ENCODE measurements at places on chromosomes 2 and 18.

GRCh38 chr2:241802421-241803318 lies 6.3 kb upstream of the NEU4 start:
- DNase-seq: no peak

GRCh38 chr2:44134848-44135247 lies 33.8 kb upstream of the PPM1B start:
- no peak for DNase-seq

- peak; percentile 13 for DNase-seq
Measured at GRCh38 chr2:108786008-108786353, 590 bp upstream of the CCDC138 start.

GRCh38 chr2:188819011-188819410 lies 155.2 kb upstream of the COL3A1 start:
- no peak for DNase-seq

- DNase-seq: no peak
Measured at GRCh38 chr2:154992826-154993225, 294.3 kb downstream of the KCNJ3 start.

DNA sequence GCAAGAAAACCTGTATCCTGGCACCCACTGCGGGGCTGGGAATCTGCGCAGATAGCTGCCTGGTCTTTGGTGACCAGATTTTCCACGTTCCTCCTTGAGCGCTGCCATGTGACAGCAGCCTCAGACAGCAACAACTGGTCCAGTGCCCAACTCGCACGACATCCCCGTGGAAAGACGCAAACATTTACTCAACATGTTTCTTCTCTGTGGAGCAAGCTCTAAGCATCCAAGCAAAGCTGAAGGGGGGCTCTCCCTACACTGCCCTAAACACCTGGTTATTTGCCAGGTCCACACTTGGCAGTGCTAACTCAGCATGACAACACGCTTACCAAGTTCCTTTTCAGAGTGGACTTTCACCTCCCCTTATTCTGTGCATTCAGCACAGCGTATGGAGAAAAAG lies 11.3 kb downstream of the ZNF516 start:
- DNase-seq: no peak

DNA sequence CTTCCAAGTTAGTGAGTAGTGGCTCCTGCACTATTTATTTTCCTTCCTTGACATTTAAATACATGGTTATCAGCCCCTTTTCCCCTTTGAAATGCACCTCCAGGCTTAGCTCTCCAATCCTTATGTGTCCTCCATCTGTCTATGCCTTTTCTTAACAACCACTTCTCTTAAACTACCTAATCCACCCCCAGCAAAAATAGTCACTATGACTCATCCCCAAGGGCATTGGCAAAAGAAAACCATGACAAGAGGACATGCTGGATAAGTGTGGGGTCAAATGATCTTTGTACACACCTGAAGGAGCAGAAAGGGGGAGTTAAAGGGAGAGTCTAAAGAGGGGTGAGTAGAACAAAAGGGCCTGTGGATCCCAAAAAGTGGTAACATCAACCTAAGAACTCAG lies 127.2 kb downstream of the ANKRD44 start:
- no peak for DNase-seq

DNA sequence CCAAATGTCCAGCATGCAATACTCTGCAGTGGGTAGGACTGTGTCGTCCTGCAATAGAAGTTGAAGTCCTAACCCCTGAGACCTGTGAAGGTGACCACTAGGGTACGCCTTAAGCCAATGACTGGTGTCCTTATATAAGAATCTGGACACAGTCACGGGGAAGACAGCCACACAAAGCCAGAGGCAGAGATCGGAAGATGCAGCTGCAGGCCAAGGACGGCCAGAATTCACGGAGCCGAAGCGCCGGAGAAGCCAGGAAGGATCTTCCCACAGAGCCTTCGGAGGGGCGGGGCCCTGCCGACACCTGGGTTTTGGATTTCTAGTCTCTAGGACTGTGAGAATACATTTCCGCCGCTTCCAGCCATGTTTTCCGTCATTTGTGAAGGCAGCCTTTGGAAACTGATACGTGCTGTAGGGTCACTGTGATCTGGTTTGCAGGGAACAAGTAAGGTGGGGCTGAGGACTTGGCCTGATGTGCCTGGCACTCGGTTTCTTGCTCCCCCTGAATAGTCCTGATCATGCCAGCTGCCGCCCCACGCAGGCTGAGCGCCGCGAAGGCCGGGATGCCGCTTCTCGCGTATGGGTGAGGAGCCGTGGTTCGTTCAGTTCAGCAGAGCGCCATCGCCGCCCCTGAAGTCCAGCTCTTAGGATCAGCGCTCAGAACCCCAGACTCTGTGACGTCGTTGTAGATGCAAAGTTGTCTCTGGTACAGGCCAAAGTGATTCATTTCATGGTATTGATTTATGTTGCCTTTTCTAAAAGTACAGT lies 38.7 kb downstream of the PTGR3 start:
- no peak for DNase-seq

GRCh38 chr18:48543228-48543627 lies 4.4 kb downstream of the CTIF start:
- peak; percentile 36 for DNase-seq

DNA sequence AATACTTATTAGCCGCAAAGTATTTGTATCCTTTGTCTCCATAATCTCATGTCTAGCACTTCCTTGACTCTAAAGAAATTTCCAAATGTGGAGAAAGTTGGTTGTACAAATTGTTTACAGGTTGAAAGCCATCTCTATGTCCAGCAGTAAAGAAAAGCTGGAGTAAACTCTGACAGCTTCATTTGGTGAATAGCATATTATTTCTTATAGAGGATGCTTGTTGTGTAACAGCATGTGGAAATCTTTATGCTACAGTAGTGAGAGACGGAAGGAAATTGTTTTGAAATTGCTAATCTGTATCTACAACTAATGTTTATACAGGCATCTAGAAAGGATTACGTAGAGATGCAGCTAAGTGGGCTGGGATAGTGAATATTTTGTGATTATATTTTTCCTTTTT lies 78.5 kb downstream of the UGGT1 start:
- DNase-seq: peak; percentile 69

DNA sequence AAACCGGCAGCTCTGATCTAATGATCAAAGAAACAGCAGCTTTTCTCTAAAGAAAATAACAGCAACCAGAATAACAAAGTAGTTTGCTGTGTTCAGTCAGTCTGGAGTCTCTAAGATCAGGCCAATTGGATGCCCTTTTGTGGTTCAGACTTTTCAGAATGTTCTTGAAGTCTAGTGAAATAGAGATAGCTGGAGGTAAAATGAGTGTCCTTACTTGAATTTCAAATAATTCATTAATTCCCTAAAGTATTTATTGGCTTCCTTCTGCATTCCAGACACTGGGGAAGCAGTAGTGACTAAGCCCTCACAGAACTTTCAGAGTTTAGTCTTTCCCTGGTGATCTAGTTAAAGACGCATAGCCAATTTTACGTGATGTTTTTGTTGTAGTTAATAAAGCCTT lies 58.7 kb downstream of the C18orf54 start:
- no peak for DNase-seq

- DNase-seq: peak; percentile 56
Measured at GRCh38 chr2:47299555-47299954, 103.4 kb upstream of the MSH2 start.

DNA sequence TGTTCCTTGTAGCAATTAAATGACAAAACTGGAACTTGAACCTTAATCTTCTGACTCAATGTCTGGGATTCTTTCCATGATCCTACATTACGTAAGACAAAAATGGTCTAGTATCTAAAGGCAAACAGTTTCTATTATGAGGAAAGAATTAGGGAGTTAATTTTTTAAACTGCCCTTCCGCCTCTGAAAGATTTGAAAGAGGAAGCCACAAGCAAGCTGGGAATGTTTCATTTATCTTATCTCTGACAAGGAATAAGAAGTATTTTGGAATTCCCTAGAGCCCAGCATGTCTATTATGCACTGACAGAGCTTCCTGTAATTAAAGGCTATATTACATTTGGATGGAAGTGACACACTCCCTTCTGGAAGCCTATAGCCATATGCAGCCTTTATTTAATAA lies 558.8 kb upstream of the CDH2 start:
- DNase-seq: no peak

- no peak for DNase-seq
Measured at GRCh38 chr2:235352541-235352940, 141.3 kb upstream of the AGAP1 start.

DNA sequence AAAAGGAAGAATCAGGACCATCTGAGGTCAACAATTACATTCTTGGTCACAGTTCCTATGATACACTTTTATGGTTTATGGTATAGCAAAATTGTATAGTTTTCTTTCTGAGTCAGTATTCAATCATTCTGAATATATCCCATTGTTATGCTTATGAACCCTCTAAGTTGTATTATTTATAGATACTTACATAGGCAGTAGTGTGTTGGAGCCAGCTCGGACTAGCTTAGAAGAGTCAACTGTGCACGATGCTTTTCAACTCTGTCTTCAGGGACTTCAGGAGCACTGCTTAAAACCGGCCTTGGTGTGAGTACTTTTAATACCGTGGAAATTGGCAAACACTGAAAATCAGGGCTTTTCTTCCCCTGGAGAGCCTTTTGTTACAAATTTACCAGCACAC lies 215.7 kb downstream of the IKZF2 start:
- DNase-seq: no peak

GRCh38 chr2:121902616-121903015 lies 147.2 kb downstream of the TSN start:
- no peak for DNase-seq

DNA sequence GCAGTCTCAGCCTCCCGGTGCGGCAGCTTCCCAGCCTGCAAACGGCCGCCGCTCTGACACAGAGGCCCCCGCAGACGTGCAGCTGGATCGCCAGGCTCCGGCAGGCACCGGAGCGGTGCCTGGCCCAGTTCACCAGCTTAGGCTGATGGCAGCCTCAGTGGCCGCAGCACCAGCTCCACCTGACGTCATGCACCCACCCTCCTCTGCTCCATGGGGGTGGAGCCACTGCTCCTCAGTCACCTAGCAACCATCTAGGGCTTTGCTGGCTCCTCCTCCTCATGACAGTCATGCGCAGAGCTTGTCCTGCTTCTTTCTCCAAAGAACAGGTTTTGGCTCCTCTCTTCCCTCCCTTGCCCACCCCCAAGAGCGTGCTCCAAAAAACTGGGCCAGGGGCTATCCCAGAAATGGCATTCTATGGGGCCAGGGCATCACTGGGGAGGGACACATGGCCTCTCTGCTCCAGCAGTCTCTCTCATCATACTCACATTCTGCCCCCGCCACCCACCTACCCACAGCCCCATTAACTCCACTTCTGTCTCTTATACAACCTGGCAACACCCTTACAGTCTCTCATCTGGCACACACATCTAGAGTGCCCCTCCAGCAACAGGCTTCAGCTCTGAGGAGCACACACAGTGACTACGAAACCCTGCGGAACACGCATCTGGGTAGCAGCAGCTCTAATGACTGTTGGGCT lies 5.5 kb downstream of the DCTN1 start:
- peak; percentile 13 for DNase-seq

- DNase-seq: no peak
Measured at GRCh38 chr2:220320326-220320725, 692.9 kb downstream of the SLC4A3 start.

- DNase-seq: no peak
Measured at GRCh38 chr18:77053616-77054287, 78.8 kb downstream of the MBP start.

- DNase-seq: peak; percentile 73
Measured at GRCh38 chr2:15449556-15450236, 111.4 kb downstream of the NBAS start.

Data from hematopoietic multipotent progenitor cell treated with erythropoietin and hydrocortisone succinate and interleukin-3 and kit ligand, for 6 days (in vitro differentiated cells).